Glomerular endothelial cell (primary cell): ENCODE measurements at places on chromosomes 7 and 10. TPM values are rescaled to one million over a fixed set of nuclear protein-coding genes. Genes with fewer than 3 reads are reported as not detected.

ADRA2A gene
- total RNA-seq, result 0.48 and 2.0 TPM in 2 replicates

TSPAN12 gene
- total RNA-seq, result 17.6 and 20.7 TPM in 2 replicates

- DNase-seq, result no peak
These were observed 115.5 kb upstream of the CREB5 start for GRCh38 chr7:28296571-28297483.

GRCh38 chr10:128287921-128288320 lies 161.7 kb upstream of the MKI67 start:
- DNase-seq, result no peak

GRCh38 chr10:69965919-69966662 lies 86.6 kb upstream of the MACROH2A2 start:
- DNase-seq, result no peak

GRCh38 chr10:775245-776075 lies 86.0 kb upstream of the DIP2C start:
- DNase-seq, result no peak
